MV-4-11 (cell line): ENCODE measurements at places on chromosomes 12 and 14.

- DNase-seq, result no peak
Observed at GRCh38 chr14:33259764-33260163, 321.1 kb downstream of the NPAS3 start.

DNA sequence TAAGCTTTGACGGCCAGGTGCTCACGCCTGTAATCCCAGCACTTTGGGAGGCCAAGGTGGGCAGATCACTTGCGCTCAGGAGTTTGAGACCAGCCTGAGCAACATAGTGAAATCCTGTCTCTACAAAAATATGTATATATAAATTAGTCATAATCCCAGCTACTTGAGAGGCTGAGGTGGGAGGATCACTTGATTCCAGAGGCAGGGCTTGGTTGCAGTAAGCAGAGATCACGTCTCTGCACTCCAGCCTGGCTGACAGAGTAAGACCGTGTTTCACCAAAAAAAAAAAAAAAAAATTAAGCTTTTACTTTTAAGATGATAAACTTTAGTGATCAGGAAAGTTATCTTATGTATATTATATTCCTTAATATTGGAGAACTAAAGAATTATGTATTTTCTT lies 18.0 kb upstream of the SNAPC1 start:
- no peak for DNase-seq

DNA sequence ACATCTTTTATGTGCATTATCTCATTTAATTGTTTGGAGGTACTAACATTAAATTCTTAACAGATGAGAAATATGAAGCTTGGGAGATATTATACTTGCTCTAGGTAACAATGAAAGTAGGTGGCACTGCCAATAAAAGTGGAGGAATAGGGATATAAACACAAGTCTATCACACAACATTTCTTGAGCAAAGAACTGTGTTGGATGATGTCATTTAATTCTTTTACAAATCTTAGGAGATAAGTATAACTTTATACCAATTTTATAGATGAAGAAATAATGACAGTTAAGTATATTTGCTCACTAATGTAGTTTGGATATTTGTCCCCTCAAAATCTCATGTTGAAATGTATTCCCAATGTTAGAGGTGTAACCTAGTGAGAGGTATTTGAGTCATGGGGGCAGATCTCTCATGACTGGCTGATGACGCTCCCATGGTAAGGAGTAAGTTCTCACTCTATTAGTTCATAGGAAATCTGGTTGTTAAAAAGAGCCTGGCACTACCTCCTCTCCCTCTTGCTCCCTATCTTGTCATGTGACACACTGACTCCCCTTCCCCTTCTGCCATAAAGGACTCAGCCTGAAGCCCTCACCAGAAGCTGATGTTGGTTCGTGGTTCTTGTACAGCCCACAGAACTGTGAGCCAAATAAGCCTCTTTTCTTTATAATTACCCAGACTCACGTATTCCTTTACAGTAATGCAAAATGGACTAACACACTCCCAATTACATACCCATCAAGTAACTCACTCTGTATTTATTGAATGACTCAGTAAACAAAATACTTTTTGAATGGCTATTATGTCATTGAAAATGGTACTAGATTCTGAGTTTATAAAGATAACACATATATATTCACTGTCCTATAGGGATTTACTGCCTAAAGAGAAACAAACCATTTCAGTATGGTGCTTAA lies 146.8 kb upstream of the KITLG start:
- DNase-seq, result no peak

- DNase-seq, result no peak
Observed at GRCh38 chr14:52356025-52356424, 41.9 kb downstream of the PTGER2 start.

GRCh38 chr14:52046376-52046917 lies 22.4 kb downstream of the NID2 start:
- no peak for DNase-seq

DNA sequence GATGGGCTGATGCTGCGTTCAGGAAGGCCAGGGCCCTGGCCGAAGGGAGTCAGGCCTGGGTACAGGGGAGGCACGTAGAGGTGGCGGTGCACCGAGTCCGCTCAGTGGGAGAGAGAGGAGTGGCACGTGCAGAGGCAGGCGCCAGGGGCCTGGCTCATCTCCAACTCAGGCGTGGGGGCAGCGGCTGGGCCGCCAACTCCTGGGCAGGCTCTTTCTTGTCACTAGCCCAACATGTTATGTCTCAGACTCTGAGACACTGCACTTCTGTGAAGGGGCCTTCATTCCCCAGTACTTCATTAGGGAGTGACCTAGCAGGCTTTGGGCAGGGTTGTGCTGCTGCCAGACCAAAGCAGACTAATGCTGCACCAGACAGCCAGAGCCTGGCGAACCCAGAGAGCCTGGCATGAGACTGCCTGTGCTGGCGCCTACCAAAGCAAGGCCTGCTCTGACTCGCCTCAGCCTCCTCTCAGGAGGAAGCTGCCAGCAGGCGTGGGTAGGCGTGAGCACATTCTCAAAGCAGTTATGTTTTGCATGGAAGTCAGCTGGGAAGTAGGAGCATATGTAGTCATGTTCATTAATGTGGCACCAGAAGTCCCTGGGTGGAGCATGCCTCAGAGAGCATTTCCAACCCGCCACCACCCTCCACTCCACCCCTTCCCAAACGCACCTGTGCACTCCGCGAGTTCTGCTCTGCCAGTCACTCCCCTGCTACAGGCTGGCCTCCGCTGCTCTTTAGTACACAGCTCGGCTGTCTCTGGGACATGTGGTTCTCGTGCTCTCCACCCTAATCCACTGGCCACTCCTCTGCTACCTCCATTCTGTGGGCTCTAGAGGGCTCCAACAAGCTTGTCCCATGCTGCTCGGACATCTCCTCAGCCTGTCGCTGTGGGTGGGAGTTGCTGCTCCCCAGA lies 9.7 kb downstream of the CKB start:
- peak; percentile 35 for DNase-seq

DNA sequence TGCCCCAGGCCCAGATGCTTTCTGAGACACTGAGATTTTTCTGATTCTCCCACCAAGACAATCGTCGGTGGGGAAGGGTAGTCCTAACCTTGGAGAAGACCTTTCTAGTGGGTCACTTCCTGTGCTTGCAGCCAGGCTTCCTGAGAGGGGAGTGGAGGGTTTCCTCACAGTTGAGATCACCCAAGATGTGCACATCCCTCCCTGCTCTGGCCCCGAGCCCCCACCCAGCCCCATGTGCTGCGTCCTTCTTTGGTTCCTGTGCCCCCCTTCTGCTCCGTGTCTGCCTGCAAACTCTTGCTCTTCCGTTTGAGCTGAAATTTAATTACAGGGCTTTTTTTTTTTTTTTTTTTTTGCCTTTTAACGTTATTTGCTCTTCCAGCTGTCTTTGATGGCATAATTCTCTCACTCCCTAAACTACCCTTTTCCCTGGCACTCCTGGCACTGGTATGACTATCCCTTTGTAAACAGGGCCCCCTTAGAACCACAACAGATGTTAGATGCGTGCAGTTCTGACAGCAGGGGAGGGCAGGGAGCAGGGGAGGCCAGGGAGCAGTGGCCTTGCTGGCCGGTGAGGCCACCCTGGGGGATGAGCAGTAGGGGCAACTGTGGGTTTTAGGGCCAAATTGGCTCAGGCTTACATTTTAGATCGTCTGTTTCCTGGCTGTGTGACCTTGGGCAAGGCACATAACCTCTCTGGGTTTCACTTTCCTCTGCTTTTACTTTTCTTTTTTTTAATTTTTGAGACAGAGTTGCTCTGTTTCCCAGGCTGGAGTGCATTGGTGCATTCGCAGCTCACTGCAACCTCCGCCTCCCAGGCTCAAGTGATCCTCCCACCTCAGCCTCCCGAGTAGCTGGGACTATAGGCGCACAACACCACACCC lies 144.5 kb downstream of the PHETA1 start:
- DNase-seq, result no peak

DNA sequence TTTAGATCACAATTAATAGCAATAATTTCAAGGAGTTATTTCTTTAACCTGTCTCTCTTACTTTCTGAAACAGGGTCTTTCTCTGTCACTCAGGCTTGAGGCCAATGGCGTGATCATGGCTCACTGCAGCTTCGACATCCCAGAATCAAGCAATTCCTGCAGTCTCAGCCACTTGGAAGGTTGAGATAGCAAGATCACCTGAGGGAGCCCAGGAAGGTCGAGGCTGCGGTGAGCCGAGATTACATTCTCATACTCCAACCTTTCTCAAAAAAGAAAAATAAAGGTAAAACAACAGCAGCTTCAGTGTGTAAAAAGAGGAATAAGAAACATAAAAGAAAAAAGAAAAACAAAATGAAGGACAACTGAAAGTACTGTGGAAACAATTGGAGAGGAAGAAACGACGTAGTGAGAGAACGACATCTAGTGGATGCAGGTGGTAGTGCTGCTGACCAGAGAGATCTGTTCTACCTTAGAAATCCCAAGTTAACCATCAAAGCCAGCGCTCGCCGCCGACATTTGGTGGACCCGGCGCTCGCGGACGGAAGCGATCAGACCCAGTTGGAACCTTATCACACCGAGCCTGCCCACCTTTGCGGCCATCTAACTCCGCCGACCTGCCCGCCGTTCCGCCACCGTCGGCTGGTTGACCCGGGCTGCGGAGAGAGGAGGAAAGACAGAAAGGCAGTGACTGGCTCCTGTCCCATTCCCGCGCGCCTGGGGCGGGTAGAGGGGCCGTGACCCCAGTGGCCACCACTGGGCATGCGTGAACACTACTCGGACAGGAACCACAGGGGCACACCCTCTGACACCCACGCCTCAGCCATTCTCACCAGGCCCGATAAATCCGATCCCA lies 196.1 kb downstream of the ALG10 start:
- DNase-seq, result peak; percentile 76

- no peak for DNase-seq
Observed at GRCh38 chr14:87149583-87150354, 843.2 kb downstream of the GALC start.
